ENCODE measurements at places on chromosomes 7 and 10. TPM values are rescaled to one million over a fixed set of nuclear protein-coding genes. Genes with fewer than 3 reads are reported as not detected.

The PON1 gene
- polyA plus RNA-seq, result not detected

The ZNF248 gene
- polyA plus RNA-seq, result 2.9 TPM

The GNAT3 gene
- not detected for polyA plus RNA-seq

The ACBD7 gene
- 0.16 TPM for polyA plus RNA-seq

The FBXL13 gene
- 0.18 TPM for polyA plus RNA-seq

The A1CF gene
- not detected for polyA plus RNA-seq

DNA sequence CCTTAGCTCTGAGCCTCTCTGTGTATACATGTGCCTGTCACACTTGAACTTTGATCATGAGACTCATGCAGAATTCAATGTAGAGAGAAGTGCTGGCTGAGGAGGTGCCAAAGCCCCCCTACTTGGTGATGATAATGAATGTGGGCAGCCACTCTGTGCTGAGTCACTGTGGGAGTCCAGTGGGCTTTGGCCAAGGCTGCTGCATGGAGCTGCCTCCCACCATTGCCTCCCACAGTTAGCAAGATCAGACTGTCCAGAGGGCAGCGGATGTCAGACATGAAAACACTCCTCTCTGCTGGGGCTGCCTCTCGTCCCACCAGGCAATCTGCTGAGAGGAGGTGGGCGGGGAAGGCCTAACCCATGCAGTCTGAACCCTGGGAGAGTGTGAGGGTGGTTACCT is 180.3 kb downstream of the SH2D4B start:
- DNase-seq, result no peak

- DNase-seq, result no peak
Measured at GRCh38 chr10:116802474-116802873, 46.8 kb upstream of the ENO4 start.

GRCh38 chr10:126336801-126337200 is 51.5 kb downstream of the ADAM12 start:
- DNase-seq, result no peak

DNA sequence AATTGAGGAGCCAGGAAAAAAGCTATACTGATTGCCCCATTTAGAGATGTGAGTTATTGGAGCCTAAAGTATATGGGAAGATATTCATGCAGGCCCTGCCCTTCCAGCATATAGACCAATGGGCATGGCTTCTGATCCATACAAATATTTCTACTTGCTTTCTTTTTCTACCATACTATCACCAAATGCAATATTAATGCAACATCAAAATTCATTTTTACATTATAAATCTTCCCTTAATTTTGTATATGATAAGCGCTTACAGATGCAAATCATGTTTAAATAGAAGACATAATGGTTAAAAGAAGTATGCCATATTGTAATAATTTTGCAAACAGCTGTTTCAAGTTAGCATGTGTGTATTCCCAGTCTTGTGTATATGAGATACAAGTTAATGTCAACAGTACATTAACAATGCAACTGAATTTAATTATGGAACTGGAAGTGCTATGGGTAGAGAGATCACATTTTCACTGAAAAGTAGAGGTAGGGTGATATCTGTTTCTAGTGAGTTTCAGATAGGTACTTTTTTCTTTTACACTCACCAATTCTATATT is 24.6 kb upstream of the WNT16 start:
- no peak for DNase-seq

DNA sequence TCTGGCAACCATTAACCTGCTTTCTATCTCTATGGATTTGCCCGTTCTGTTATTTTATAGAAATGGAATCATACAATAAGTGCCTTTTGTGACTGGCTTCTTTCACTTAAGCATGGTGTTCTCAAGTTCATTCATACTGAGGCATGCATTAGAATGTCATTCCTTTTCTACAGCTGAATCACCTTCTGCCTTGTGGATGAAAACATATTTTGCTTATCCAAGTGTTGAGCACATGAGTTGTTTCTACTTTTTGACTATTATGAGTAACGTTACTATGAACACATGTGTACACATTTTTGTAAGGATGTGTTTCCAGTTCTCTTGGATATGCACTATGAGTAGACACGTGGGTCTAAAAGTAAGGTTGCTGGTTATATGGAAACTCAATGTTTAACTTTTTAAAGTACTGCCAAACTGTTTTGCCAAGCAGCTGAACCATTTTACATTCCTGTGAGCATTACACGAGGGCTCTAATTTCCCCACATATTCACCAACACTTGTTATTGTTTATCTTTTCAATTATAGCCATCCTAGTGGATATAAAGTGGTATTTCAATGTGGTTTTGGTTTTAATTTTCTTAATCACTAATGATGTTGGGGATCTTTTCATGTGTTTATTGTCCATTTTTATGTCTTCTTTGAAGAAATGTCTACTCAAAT is 241.3 kb downstream of the FANK1 start:
- peak; percentile 27 for DNase-seq

GRCh38 chr7:95963446-95963990 is 191.2 kb downstream of the DYNC1I1 start:
- DNase-seq, result no peak

- no peak for DNase-seq
Measured at GRCh38 chr10:30647089-30647488, 17.5 kb upstream of the LYZL2 start.

DNA sequence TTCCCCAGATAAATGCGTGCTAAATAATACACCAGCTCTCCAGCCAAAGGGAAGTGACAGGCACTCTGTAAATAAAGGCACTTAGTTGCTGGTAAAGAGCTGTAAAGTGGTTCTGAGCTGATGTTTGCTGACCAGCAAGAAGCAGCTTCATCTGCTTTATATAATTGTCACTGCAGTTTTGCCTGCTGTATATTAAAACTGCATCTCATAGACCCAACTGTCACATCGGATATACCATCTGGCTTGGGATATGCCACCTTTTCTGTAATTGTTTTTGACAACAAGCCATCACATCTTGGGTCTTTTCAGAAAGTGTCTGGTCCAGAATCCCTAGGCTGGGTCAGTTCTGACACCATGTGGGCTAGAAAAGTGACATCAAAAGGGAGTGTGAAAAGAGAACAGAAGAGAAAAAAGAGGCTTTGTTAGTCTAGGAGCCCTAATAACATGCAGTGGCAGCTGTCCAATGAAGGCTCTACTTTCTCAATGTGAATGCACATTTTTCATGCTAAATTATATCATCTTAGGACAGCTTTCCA is 697.6 kb downstream of the KCNMA1 start:
- DNase-seq, result no peak

DNA sequence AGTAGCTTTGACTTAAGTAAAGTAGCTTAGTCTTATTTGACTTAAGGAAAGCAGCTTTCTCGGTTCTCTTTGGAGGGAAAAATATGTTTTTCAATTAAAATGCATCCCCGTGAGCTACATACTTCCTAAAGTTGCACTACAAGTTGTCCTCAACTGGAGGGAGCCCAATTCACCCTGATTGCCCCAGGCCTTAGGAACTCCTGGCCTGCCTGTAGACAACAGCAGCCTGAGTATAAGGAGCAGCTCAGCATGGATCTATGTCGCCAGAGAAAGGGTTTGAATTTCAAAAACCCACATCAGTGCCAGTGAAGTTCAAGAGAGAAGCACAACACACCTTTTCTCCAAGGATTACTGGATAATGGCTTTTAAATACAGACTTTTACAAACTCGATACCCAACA is 772.0 kb downstream of the TNS3 start:
- no peak for DNase-seq

- DNase-seq, result no peak
Measured at GRCh38 chr7:7249814-7250213, 67.5 kb downstream of the C1GALT1 start.

DNA sequence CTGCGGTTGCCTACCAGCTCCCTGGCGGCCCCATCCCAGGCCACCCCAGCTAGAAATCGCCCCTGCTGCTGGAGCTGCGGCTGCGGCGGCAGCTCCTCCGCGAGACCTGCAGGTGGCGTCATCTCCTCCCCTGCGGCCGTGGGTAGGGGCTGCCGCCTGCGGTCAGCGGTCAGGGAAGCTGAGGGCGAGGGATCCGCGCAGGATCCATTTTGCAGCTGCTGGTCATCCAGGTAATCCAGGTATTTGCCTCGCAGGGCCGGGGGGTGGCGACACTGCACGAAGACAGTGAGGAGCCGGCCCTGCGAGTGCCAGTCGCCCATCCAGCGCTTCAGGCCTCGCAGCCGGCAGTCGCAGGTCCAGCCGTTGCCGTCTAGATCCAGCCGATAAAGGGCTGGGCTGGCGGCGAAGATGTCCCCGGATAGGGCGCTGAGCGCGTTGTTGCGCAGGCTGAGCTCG is 1.5 kb downstream of the TRIL start:
- DNase-seq, result peak; percentile 55
